Muscle of arm (tissue), 14 donors: ENCODE measurements at places on chromosomes 12 and 14. TPM values are rescaled to one million over a fixed set of nuclear protein-coding genes. Genes with fewer than 3 reads are reported as not detected.
A peak's percentile ranks its signal among the peaks of the same experiment; 100 is the strongest.

IL23A gene
- 0.73 TPM for polyA plus RNA-seq

PRMT5 gene
- 87.0 TPM for polyA plus RNA-seq

KLRB1 gene
- polyA plus RNA-seq, result 2.0 TPM

RDH12 gene
- polyA plus RNA-seq, result 0.40 TPM

PIK3C2G gene
- polyA plus RNA-seq, result not detected

CFAP73 gene
- polyA plus RNA-seq, result not detected

ASCL1 gene
- not detected for polyA plus RNA-seq

TAS2R19 gene
- 3.4 TPM for polyA plus RNA-seq

CLEC9A gene
- polyA plus RNA-seq, result 0.11 TPM

RERGL gene
- 0.48 TPM for polyA plus RNA-seq

HOXC12 gene
- not detected for polyA plus RNA-seq

GRCh38 chr14:102487204-102487577 lies 22.4 kb downstream of the ANKRD9 start:
- no peak for DNase-seq

GRCh38 chr12:1634590-1635191 lies 5.7 kb downstream of the WNT5B start:
- peak; percentile 78 for DNase-seq

DNA sequence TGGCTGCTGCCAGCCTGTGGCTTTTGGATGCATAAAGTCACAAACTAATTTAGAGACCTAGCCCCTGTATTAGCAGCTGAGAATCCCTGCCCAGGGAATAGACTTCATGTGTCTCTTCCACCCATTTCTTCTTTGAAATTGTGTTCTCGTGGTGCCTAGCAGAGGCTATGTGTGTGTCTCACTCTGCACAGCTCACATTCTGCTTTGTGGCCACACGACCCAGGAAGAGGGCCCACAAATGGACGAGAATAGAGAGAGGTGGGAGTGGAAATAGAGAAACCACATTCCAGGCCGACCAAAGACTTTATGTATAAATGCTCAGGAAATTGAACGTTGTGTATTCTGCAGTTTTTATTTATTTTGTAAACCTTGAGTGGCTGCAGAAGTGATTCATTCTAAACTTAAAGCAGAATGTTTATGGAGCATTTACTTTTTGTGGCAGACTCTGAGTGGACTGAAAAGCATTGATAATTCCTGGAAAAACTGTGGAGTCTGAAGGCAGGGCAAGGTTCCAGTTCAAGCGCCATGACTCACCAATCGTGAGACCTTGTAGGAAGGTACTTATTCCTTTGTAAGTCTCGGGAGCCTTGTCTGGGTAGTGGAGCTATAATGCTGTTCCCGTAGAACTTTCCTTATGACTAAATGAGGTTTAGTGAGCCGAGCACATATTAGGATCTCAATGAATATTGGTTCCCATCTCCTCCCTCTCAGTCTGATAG lies 9.1 kb downstream of the B4GALNT3 start:
- DNase-seq, result no peak

GRCh38 chr12:1197264-1198018 lies 206.4 kb downstream of the ERC1 start:
- DNase-seq, result no peak

GRCh38 chr12:6534945-6535696 lies 804 bp downstream of the GAPDH start:
- no peak for DNase-seq

DNA sequence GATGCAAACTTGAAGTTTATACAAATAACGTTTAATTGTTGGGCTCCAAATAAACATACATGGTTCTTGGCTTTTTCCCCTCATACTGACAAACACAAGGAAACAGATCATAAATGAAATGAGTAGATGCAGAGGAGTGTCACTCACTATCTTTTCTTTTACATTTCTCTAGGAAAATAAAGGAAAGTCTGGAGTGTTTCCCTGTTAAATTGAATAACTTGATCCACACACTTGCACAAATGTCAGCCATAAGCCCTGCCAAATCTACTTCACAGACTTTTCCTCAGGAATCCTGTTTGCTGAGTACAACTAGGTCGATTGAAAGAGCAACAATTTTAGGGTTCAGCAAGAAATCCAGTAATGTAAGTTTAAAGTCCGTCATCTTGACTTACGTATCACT lies 175.3 kb downstream of the PLCZ1 start:
- peak; percentile 33 for DNase-seq

GRCh38 chr14:104685216-104685997 lies 4.0 kb upstream of the INF2 start:
- no peak for DNase-seq

DNA sequence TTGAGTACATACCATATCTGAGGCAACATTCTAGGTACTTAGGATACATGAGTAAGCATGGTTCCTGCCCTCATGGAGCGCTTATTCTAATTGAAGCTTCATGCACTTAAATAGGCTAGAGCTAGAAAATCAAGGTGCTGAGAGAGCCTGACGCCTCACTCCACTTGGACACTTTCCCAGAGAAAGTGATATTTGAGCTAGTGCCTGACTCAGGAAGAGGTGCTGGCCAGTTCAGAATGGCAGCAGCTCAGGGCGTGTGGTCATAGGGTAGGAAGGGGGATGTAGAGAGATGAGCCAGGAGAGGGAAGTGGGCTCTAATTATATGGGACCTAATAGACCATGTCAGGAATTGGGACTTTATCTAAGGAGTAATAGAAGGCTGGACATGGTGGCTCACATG lies 33.3 kb downstream of the TULP3 start:
- DNase-seq, result no peak

- DNase-seq, result peak; percentile 78
Observed at GRCh38 chr12:102740141-102740955, 176.7 kb downstream of the PAH start.

DNA sequence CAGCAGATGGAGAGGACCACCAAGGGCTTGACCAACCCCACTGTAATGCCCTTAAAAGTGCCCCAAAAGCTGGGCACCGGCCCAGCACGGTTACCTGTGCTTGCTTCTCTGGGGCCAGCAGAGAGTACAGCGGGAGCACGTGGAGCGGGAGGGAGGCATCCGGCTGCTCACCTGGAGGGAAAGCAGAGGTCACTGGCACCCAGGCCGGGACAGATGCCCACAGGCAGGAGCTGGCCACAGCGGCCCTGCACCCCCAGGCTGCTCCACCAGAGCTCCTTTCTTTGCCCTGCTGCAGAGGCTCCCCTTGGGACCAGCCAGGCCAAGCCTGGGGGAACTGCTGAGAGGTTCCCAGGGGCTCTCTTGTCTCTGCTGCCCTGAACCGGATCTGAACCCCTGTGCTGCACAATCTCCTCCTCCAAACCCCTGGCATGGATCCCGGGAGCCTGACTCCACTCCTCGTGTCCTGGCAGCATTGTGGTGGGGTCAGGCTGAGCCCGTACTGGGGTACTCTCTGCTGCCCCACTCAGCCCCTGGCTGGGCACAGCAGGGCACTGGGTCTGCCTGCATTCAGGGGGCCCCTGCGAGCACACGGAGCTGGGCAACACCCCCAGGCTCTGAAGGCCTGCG lies 24.0 kb downstream of the DHX37 start:
- no peak for DNase-seq

DNA sequence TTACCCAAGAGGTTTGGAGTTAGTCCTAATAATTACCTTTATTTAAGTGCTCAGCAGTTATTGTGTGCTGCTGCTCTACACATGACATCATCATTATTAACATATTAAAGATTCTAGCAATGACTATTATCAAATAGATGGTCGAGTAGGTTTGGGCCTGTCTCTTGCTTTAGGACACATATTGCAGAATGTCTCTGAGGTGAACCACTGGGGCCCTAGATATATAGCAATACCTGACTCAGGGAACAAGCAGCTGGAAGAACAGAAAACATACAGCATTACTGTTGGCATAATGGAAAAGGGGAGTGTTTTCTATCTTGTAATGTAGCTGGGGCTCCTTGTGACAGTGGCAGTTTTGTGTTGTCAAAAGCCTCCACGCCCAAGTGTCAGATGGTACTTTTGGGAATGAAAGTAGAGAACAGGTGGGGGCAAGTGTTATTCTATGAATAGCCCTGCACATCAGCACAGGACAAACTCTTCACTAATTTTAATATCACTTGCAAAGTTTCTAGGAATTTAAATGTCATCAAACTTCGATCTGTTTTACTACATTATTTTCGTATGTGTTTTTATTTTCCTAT lies 54.6 kb downstream of the C12orf56 start:
- DNase-seq, result no peak

DNA sequence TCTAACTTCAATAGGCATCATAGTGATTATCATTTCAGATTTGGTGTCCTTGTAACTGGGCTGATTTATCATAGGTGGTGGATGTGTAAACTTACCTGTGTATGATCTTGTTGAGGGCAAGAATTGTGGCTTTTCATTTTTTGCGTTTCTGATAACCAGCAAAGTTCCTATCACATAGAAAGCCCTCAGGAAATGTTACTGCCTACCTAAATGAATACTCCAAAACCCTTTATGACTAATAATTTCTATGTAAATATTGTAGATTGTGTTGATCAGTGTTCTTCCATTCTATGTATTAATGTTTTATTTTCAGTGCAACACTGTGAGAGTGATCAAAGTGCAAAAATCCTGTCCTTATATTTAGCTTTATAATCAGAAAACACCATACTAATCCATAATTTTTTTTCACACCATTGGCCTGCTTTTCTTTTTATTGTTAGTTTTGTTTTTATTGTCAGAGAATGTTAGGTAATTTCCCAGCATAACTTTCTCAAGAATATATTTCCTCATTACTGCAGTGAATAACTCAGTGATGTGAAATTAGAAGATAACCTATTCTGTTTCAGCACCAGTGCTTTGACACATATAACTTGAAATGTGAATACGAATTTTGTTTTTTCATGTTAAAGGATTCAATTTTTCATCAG lies 94.1 kb downstream of the GPHN start:
- no peak for DNase-seq

- no peak for DNase-seq
Observed at GRCh38 chr12:3144495-3144894, 67.3 kb downstream of the TSPAN9 start.

- DNase-seq, result no peak
Observed at GRCh38 chr14:92644970-92645515, 103.4 kb downstream of the LGMN start.

DNA sequence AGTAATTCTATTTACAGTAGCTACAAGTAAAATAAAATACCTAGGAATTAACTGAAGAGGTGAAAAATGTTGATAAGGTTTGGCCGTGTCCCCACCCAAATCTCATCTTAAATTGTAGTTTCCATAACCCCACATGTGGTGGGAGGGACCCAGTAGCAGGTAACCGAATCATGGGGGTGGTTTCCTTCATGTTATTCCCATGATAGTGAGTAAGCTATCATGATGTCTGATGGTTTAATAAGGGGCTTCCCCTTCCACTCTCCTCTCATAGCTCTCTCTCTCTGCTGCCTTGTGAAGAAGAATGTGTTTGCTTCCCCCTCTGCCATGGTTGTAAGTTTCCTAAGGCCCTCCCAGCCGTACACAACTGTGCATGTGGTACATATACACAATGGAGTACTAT lies 1170.7 kb downstream of the BCL11B start:
- no peak for DNase-seq

DNA sequence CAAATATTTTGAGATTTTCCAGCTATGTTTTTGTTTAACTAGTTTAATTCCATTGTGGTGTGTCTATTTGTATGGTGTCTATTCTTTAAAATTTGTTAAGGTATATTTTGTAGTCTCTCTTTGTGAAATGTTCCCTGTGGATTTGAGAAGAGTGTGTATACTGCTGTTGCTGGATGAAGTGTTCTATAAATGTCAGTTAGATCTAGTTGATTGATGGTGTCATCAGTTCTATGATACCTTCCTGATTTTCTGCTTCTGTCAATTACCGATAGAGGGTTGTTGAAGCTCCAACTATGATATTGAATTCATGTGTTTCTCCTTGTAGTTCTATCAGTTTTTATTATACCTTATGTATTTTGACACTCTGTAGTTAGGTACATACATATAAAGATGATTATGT lies 53.1 kb downstream of the FUT8 start:
- DNase-seq, result no peak

GRCh38 chr12:89384050-89384758 lies 31.9 kb upstream of the DUSP6 start:
- peak; percentile 66 for DNase-seq

DNA sequence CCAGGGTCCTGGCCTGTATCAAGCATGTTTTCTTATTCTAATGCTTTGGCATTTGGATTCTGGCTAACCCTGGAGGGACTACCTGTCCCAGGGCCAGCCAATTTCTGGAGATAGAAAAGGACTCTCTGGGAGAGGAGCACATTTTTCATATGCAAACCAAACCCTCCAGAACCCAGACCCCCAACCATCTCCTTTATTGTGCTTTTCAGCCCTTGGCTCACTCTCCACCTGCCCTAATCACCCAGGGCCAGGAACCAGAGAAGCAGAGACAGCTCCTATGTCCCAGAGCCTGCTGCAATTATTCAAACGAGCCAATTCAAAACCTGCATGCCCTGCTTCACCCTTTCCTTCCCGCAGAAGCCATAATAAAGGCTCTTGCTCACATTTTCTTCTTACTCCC lies 23.8 kb downstream of the HSPB8 start:
- no peak for DNase-seq

DNA sequence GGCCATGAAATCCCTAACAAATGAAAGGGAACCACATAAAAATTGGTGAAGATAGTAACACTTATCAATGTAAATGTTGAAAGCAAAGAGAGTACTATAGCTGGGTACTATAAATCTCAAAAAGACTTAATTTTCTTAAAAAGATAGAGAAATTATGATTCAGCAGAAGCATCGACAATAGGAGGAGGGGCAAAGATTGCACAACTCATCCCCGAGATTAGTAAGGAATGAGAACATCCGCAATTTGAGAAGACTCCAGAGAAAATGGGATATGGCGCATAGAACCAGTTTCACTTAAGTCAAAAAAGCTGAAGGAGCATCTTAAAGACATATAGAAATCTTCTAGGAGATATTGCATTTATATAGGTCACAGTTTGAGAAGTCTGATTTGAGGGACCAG lies 220.2 kb upstream of the SLC16A7 start:
- DNase-seq, result no peak

DNA sequence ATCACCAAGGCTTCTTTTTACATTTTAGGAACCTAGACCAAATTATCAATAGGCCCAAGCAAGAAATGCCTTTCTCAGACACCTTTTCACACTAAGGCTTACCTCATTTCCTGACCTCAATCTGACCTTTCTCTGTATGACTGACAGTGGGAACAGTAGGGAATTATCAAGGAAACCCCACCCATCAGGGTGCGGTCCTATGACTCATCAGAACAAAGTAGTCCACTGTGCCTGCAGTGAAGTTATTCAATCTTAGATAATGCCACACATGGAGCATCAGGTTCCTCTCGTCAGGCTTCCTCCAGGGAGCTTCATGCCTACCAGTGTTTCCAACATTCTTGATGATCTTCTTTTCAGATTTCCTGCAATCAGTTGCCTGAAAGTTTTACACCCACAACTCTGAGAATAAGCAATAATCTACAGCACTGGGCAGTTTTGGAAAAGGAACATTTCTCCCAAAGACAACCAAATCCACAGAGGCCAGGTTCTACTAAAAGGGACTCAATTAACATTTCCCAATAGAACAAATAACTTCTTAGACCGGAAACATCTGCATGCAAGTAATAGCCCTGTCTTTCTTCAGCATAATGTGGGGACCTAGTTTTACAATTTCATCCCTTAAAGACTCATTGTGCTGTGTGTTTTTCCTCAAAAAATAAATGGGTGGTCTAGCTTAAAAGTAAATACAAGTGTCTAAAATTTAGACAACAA lies 35.9 kb upstream of the TMTC2 start:
- no peak for DNase-seq

- DNase-seq, result no peak
Observed at GRCh38 chr14:65074449-65075150, 27.7 kb downstream of the MAX start.
